ENCODE measurements at places on chromosomes 2 and 18. TPM values are rescaled to one million over a fixed set of nuclear protein-coding genes. Genes with fewer than 3 reads are reported as not detected.

DNA sequence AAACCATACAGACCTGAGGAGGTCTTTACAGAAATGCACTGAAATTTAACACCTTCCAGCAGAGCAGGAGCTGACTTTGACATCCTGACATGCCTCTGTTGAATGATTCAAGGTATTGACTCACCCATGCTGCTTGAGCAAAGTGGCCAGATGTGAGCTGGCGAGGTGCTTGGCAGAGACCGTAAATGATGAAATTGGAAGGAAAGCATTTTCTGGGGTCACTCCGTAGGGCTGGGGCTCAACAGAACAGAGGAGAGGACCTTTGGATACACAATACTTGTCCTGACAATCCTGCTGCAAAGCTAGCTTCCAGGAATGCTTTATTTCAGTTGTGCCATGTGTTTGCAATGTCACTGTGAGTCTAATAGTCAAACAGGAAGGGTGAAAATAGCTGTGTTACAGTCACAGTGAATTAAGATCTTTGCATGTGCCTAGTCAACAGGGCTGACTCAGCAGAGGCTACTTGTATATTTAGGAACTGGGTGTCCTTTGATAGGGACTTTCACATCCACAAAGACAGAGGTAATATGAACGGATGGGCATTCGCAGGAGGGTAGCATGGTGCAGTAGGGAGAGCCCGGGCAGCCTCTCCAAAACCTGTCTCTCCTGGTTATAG lies 31.6 kb upstream of the NCK2 start:
- peak overlapping the region; percentile 56 for H3K27ac ChIP-seq
- peaks cover 17% of the 10 kb centered on the region for H3K4me1 ChIP-seq
- H3K27me3 ChIP-seq = no peaks in the 10 kb centered on the region
- H3K36me3 ChIP-seq = no peaks in the 10 kb centered on the region

DNA sequence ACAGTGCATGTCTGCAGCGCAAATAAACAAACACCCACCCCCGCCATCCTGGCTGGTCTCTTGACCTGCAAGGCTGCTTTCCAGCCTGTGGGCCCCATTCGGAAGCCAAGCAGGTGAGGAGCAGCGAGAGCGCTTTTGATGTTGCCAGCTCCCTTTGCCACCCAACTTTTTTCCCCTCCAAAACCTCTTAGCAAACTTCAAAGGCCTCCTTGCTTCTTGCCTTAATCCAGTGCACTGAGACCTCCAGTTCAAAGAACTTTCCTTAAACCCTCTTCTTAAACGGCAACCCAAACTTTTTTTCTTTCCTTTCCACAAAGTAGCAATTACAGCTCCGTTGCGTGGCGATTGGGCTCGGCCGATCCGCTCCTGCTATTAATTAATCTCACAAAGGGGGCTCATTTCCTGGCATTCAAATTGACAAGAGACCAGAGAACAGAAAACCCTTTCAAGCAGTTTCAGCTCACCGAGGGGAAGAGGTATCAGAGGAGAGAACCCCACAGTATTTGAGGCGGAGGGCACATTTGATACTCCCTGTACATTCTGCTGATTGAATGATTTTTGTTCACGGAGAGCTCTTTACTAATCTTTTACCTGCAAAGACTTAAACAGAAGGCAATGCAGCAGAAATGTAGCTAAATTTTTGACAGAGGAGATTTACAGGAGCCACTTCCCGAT lies 531.4 kb downstream of the TMEM182 start:
- no peaks in the 10 kb centered on the region for H3K4me1 ChIP-seq
- H3K27ac ChIP-seq = no peak overlapping the region
- H3K36me3 ChIP-seq = no peaks in the 10 kb centered on the region
- no peak for DNase-seq

- no peak overlapping the region for H3K4me3 ChIP-seq
- H3K27ac ChIP-seq = 0 out of 2 replicates have a peak overlapping the region, but pooled peaks have one; percentile 16
- peak; percentile 73 for DNase-seq
- no peaks in the 10 kb centered on the region for H3K27me3 ChIP-seq
These were observed 133.1 kb downstream of the NCKAP5 start for GRCh38 chr2:133434959-133435668.

- DNase-seq = peak; percentile 90
- H3K4me3 ChIP-seq = peak overlapping the region; percentile 40
- H3K27me3 ChIP-seq = no peaks in the 10 kb centered on the region
- no peaks in the 10 kb centered on the region for H3K36me3 ChIP-seq
- H3K4me1 ChIP-seq = peaks cover 31% of the 10 kb centered on the region
These were observed 56.5 kb upstream of the CREB1 start for GRCh38 chr2:207473049-207473930.

GRCh38 chr18:68727506-68727905 lies 12.6 kb upstream of the TMX3 start:
- no peak for DNase-seq
- no peaks in the 10 kb centered on the region for H3K27me3 ChIP-seq
- H3K4me3 ChIP-seq = no peak overlapping the region
- H3K27ac ChIP-seq = no peak overlapping the region
- H3K4me1 ChIP-seq = 0 out of 2 replicates have a peak, but pooled peaks cover under 1% of the 10 kb centered on the region

DNA sequence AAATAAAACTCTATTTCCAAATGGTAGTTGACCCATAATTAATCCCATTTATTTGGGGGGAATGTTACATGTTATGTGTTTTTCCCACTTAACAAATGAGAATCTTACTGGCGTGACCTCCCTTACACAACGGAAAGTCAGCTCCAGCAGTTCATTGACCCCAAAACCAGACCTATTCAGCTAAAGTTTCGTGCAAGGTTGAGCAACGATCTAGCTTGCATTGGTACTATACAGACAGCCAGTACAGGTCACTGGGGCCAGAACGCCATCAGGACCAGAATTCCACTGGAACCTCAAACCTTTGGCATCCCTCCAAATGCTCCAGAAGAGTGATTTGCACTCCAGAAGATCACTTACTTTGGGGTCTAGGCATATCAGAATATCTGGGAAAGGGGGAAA lies 6.8 kb upstream of the CTAGE1 start:
- H3K4me1 ChIP-seq = peaks cover 7% of the 10 kb centered on the region
- no peak overlapping the region for H3K4me3 ChIP-seq
- no peak for DNase-seq
- H3K36me3 ChIP-seq = no peaks in the 10 kb centered on the region

GRCh38 chr2:119751706-119752105 lies 8.0 kb upstream of the PTPN4 start:
- H3K4me1 ChIP-seq = peaks cover 38% of the 10 kb centered on the region
- no peaks in the 10 kb centered on the region for H3K27me3 ChIP-seq
- H3K27ac ChIP-seq = no peak overlapping the region
- H3K36me3 ChIP-seq = no peaks in the 10 kb centered on the region

DNA sequence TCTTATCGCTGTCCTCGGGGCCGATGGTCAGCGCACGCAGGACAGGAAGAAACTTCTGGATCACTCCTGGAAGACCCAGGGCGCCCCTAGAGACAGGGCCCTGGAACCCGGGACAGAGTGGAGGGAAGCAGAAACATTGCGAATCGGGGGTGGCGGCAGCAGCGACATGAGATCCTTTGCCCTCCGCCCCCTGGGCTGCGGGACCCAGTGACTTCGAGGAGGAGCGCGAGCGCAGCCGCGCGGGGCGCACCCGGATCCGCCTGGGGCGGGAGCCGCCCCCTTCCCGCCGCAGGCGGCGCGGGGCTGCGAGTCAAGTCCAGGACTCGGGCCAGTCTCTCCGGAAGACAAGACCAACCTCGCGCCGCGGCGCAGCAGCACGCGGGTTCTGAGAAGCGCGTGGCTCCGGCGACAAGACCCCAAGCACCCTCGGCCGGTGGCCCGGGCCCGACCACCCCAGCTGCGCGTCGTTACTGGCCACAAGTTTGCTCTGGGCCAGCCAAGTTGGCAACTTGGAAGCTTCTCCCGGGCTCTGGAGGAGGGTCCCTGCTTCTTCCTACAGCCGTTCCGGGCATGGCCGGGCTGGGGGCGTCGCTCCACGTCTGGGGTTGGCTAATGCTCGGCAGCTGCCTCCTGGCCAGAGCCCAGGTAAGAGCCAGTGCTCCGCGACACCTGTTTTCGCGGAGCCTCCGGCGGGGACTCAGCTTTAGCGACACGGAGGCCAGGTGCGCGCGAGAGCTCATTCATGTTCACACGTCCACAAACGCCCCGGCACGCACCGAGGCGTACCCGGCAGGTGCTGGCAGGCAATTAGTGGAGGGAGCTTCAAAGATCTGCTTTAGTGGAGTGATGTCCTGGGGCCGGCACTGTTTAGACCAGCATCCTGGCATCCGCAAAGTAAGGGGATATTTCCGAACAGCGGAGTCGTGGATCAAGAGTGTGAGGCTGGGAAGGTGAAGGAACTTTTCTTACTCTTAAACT lies at the start of gene PTH2R:
TSS of gene PTH2R (plus strand) at position 319 of the 978 bp plus-strand sequence. CDS start at position 571, 252 bp downstream.
- no peaks in the 10 kb centered on the region for H3K36me3 ChIP-seq
- no peak within 1 kb of the TSS for H3K27ac ChIP-seq
- peak; percentile 23 for DNase-seq
- H3K4me3 ChIP-seq = peak within 1 kb of the TSS; percentile 31
- peaks cover 60% of the 10 kb centered on the region for H3K27me3 ChIP-seq

GRCh38 chr2:152319822-152320570 lies 15.0 kb upstream of the FMNL2 start:
- DNase-seq = peak; percentile 44
- H3K36me3 ChIP-seq = no peaks in the 10 kb centered on the region
- no peaks in the 10 kb centered on the region for H3K27me3 ChIP-seq
- H3K4me1 ChIP-seq = peaks cover 7% of the 10 kb centered on the region
- H3K4me3 ChIP-seq = no peak overlapping the region

- H3K27me3 ChIP-seq = no peaks in the 10 kb centered on the region
- H3K4me3 ChIP-seq = no peak overlapping the region
- peaks cover 8% of the 10 kb centered on the region for H3K4me1 ChIP-seq
- no peaks in the 10 kb centered on the region for H3K36me3 ChIP-seq
- peak; percentile 76 for DNase-seq
These were observed 20.4 kb upstream of the FEZ2 start for GRCh38 chr2:36618381-36618780.

- H3K4me1 ChIP-seq = peaks cover 22% of the 10 kb centered on the region
- no peaks in the 10 kb centered on the region for H3K27me3 ChIP-seq
- no peak overlapping the region for H3K27ac ChIP-seq
- H3K36me3 ChIP-seq = no peaks in the 10 kb centered on the region
- DNase-seq = no peak
These were observed 32.3 kb upstream of the COL6A3 start for GRCh38 chr2:237446338-237446665.

DNA sequence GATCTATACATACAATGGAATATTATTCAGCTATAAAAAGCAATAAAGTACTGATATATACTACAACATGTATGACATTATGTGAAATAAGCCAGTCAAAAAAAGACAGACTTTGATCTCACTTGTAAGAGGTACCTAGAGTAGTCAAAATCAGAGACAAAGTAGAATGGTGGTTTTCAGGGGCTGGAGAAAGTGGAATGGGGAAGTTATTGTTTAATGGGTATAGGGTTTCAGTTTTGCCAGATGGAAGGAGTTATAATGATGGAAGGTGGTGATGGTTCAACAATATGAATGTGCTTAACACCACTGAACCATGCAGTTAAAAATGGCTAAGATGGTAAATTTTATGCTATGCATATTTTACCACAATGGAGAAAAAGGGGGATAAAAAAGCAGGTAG lies 6.3 kb downstream of the COBLL1 start:
- no peak for DNase-seq
- no peaks in the 10 kb centered on the region for H3K27me3 ChIP-seq
- peaks cover 5% of the 10 kb centered on the region for H3K4me1 ChIP-seq
- H3K4me3 ChIP-seq = no peak overlapping the region
- H3K36me3 ChIP-seq = no peaks in the 10 kb centered on the region

DNA sequence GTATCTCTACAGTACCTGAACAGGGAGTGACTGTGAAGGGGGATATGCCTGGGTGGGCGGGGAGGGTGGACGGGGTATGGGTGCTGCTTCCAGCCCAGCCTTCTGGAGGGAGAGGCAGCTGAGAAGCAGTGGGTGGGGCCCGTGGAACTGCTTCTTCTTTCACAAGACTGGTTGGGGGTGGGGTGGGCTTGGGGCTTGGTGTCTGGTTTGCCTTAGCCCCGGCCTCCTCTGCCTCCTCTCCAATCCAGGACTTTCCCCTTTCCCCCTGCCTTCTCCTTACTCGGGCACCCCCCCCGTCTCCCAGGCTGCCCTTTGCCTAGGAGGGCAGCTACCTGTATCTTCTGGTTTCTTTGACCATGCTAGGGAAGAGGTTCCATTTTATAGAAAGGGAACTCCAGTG lies 233.4 kb downstream of the DYSF start:
- no peaks in the 10 kb centered on the region for H3K36me3 ChIP-seq
- no peaks in the 10 kb centered on the region for H3K4me1 ChIP-seq
- no peak overlapping the region for H3K27ac ChIP-seq

DNA sequence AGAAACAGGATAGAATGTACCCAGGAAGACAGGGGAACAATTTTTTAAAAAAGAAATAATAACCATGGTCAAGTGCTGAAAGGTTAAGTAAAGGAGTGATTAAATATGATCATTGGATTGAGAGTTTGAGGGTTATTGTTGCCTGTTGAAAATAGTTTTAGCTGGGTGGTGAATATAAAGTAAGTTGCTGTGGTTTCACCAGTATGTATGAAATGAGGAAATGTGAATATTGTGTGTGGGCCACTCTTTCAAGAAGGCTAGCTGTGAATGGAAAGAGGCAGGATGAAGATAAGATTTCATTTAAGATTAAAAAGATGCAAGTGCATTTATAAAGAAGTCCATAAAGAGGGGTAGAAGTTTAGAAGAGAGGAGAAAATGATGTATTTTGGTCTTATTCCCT lies 53.8 kb downstream of the GULP1 start:
- no peaks in the 10 kb centered on the region for H3K4me1 ChIP-seq
- DNase-seq = no peak
- H3K27ac ChIP-seq = no peak overlapping the region
- no peak overlapping the region for H3K4me3 ChIP-seq

DNA sequence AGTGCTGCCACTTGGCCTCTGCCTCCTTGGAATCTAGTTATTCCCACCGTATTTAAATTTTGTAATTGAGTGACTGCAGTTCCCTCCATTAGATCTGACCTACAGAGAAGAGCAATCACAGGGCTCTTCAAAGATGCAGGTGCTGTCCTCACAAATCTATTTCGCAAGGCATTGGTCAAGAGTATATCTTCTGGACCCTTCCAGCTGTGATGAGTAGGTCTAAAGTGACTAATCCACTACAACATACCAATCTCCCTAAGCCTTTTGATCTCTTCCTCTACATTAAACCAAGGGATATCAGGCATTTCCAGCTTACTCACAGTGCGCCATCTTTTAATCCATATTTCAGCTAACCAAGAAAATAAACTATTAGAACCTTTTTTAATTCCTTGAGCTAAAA lies 65.1 kb upstream of the COL3A1 start:
- H3K4me1 ChIP-seq = no peaks in the 10 kb centered on the region
- H3K27ac ChIP-seq = no peak overlapping the region
- H3K4me3 ChIP-seq = no peak overlapping the region
- no peaks in the 10 kb centered on the region for H3K36me3 ChIP-seq

GRCh38 chr18:61544178-61544577 lies 210.9 kb downstream of the CDH20 start:
- peaks cover 6% of the 10 kb centered on the region for H3K4me1 ChIP-seq
- no peaks in the 10 kb centered on the region for H3K27me3 ChIP-seq
- no peaks in the 10 kb centered on the region for H3K36me3 ChIP-seq
- H3K4me3 ChIP-seq = no peak overlapping the region
- no peak for DNase-seq

Gene TWIST2
- 467 TPM for total RNA-seq

Gene PKDCC
- 9.9 TPM for total RNA-seq

Gene PDE11A
- 0.86 TPM for total RNA-seq

Gene SCN7A
- not detected for total RNA-seq

Gene CCDC150
- total RNA-seq = 0.65 TPM

Gene RFTN2
- total RNA-seq = 2.1 TPM
